Fibroblast of lung (primary cell): ENCODE measurements at places on chromosomes 6 and 20. TPM values are rescaled to one million over a fixed set of nuclear protein-coding genes. Genes with fewer than 3 reads are reported as not detected.
A peak's percentile ranks its signal among the peaks of the same experiment; 100 is the strongest.

DNA sequence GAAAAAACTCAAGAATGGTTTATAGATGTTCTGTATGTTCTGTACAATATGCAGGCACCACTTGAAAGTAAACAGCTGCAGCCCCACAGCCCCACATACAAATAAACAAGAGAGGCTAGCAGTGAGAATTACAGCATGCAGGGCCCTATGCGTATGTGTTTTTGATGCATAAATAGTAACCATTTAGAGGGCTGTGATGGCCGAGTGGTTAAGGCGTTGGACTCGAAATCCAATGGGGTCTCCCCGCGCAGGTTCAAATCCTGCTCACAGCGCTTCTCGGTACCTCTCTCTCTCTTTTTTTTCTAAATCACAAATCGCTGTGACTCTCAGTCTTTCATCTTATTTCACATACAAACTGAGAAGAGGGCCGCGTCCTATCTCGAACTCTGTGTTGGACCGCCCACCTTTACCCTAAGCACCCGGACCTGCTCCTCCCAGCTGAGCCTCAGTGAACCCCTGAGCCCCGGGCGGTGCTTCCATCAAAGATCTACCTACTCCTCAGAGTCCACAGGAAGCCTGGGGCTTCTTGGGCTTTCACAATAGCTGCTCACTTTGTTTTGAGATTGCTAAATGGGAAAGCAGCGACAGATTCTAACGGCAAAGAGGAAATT, 37.7 kb upstream of the PRSS16 start:
- DNase-seq: no peak

- DNase-seq: no peak
Measured at GRCh38 chr6:34276881-34277762, 28.3 kb upstream of the SMIM29 start.

- DNase-seq: no peak
Measured at GRCh38 chr20:49620364-49621240, 52.7 kb upstream of the PTGIS start.

DNA sequence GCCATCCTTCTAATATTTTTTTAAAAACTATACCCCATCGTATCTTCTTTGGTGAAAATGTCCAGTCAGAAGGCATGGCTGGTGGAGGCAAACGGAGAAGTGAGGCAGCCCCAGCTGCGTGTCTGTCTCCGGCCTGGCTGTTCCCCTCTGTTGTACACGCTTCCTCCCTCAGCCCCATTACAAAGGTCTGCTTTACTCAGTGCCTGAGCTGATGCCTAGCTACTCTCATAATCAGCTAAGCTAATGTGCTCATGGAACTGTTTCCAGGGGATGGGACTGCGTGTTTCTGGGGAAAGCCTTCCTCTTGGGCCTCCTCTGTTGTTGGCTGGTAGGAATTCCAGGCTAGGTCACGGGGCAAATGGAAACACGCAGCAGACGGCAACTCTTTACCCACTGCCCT, 67.3 kb downstream of the PPP1R3G start:
- DNase-seq: peak; percentile 37

The PLN gene
- polyA plus RNA-seq: 0.56 and 1.3 TPM in 2 replicates

DNA sequence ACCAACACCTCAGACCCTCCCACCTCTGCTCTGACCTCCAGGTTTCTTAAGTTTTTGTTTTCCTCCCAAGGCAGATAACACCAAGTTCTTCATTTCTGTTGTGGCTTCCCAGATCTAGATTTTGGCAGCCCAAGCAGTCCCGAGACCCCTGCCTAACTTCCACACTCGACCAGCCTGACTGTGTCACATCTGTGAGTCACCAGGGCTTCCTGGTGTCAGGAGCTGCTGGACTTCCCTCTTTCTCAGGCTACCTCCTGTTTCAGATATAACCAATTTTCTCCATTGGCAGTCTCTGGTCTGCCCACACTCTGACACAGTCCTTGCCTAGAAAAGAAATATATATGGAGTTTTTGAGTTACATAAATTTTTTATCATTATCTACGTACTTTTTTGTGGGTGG, 46.1 kb upstream of the CCN6 start:
- peak; percentile 53 for DNase-seq

The C6orf141 gene
- polyA plus RNA-seq: 0.06 and 1.0 TPM in 2 replicates

DNA sequence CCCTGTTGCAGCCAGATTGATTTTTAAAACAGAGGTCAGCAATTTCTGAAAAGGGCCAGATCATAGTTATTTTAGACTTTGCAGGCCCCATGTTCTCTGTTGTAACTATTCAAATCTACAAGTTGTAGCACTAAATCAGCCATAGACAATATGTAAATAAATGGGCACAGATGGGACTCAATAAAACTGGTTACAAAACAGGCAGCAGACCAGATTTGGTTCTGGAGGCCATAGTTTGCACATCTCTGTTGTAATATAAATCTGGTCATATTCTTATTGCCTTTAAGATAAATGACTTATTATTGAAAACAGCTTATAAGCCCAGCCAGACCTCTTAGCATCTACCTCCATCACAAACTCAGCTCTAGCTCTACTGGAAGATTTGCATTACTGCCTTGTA, 114.0 kb upstream of the ARG1 start:
- no peak for DNase-seq

The MRAP2 gene
- polyA plus RNA-seq: 0.03 and 0.10 TPM in 2 replicates

DNA sequence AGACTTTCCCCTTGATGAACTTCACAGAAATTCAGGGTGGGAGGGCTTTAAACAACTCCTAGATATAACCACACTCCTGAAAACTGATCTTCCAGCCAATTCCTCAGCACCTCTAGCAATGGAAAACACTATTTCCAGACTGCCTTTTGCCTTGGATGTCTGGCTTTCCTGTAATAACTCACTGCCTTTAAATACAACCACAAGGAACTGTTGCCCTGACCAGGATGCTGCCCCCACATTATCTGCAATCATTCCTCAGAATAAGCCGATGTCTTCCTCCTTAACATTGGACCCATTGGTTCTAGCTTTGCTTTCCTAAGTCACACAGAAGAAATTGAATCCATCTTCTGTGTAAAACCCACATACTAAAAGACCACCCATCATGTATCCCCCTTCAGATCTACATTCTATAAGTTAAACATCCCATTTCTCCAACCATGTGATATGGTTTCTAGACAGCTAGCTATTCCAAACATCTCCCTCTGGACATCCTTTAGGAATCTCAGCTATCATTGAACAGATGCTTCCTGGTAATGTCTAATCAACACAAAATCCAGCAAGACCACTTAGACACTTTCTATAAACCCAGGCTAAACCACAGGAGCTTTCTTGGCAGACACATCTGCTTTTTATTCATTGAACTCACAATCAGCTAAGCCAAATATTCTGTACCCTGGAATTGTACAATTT, 95.9 kb upstream of the KCNQ5 start:
- DNase-seq: peak; percentile 83

DNA sequence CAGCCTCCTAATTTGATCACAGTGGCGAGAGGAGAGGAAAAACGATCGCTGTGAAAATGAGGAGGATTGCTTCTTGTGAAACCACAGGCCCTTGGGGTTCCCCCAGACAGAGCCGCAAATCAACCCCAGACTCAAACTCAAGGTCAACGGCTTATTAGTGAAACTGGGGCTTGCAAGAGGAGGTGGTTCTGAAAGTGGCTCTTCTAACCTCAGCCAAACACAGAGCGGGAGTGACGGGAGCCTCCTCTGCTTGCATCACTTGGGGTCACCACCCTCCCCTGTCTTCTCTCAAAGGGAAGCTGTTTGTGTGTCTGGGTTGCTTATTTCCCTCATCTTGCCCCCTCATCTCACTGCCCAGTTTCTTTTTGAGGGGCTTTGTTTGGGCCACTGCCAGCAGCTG, 28.7 kb downstream of the SAYSD1 start:
- no peak for DNase-seq

The PNLDC1 gene
- 0.09 TPM in 1 of 2 replicates, not detected in the other for polyA plus RNA-seq

DNA sequence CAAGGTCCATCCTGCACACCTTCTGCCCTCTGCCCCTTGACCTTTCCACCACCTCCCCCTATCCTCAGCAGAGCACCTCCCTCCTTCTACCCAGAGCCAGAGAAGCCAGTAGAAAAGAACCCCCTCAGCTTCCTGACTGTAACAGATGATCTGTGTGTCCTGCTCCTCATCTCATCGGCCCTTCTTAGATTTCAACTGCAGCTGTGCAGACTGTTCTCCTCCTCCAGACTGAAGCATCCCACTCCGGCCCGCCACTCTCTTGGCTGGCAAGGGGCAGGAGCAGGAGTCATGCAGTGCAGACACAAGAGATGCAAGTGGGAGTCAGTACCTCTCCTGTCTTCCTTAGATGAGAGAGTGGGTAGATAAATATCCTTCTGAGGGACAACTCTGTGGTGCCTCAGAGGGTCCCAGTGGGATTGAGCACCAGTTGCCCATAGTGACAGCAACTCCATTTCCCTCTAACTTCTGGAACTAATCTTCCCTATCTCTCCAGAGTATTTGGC, 163.5 kb upstream of the MLN start:
- no peak for DNase-seq

DNA sequence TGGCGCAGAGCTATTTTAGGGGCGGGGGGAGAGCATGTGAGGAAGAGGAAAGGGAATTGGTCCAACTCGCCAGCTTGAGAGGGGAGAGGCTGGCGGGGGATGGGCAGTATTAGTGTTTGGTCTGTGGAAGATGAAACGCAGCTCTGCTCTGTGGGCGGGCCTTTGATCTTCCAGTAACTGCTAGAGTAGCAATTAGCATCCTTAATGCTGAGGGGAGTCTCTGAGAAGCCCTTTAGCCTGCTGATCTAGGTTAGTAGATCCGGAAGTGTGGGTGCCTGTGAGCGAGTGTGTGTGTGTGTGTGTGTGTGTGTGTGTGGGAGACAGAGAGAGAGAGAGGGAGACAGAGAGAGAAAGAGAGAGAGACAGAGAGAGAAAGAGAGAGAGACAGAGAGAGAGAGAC, 117.2 kb upstream of the BACH2 start:
- peak; percentile 59 for DNase-seq
